ENCODE measurements at places on chromosomes 13 and 19. TPM values are rescaled to one million over a fixed set of nuclear protein-coding genes. Genes with fewer than 3 reads are reported as not detected.

The ZNF71 gene
- 11.4 TPM for total RNA-seq

The SEMA6B gene
- total RNA-seq = under 0.01 TPM

The TNFSF11 gene
- 2.1 TPM for total RNA-seq

The FGF9 gene
- total RNA-seq = not detected

The CEACAM7 gene
- total RNA-seq = not detected

The SIGLEC8 gene
- total RNA-seq = not detected

The TMC4 gene
- 0.15 TPM for total RNA-seq

The CGB5 gene
- not detected for total RNA-seq

The TNFRSF19 gene
- total RNA-seq = 73.3 TPM

The STAP2 gene
- 15.7 TPM for total RNA-seq

The ETV2 gene
- 0.36 TPM for total RNA-seq

The SLC17A7 gene
- under 0.01 TPM for total RNA-seq

The FGF22 gene
- total RNA-seq = not detected

The GPR32 gene
- total RNA-seq = not detected

The CRX gene
- not detected for total RNA-seq

The FXYD1 gene
- total RNA-seq = not detected

The ATP7B gene
- 5.1 TPM for total RNA-seq

The PINLYP gene
- total RNA-seq = 6.3 TPM

The PLEKHG2 gene
- 6.0 TPM for total RNA-seq

The ADAMTS10 gene
- 2.2 TPM for total RNA-seq

The OR10H1 gene
- not detected for total RNA-seq

The CABP5 gene
- not detected for total RNA-seq

The CYSLTR2 gene
- 282 TPM for total RNA-seq

The KASH5 gene
- total RNA-seq = not detected

The MIER2 gene
- total RNA-seq = 11.1 TPM

The SGCG gene
- total RNA-seq = not detected

The FBXO17 gene
- total RNA-seq = 27.6 TPM

The PSG6 gene
- not detected for total RNA-seq

The ADGRE3 gene
- total RNA-seq = not detected

The WASF3 gene
- total RNA-seq = 11.6 TPM

The CDX2 gene
- total RNA-seq = not detected

The CYP4F3 gene
- not detected for total RNA-seq

The GAS6 gene
- total RNA-seq = 38.2 TPM

The FFAR1 gene
- total RNA-seq = not detected

The RXFP2 gene
- total RNA-seq = not detected

The SELENOV gene
- not detected for total RNA-seq

The VPS36 gene
- total RNA-seq = 43.3 TPM

The KIR2DL4 gene
- total RNA-seq = not detected
